ENCODE measurements at places on chromosomes 16 and 17.

GRCh38 chr17:1197781-1198490, 18.2 kb upstream of the ABR start:
- DNase-seq = peak; percentile 61

DNA sequence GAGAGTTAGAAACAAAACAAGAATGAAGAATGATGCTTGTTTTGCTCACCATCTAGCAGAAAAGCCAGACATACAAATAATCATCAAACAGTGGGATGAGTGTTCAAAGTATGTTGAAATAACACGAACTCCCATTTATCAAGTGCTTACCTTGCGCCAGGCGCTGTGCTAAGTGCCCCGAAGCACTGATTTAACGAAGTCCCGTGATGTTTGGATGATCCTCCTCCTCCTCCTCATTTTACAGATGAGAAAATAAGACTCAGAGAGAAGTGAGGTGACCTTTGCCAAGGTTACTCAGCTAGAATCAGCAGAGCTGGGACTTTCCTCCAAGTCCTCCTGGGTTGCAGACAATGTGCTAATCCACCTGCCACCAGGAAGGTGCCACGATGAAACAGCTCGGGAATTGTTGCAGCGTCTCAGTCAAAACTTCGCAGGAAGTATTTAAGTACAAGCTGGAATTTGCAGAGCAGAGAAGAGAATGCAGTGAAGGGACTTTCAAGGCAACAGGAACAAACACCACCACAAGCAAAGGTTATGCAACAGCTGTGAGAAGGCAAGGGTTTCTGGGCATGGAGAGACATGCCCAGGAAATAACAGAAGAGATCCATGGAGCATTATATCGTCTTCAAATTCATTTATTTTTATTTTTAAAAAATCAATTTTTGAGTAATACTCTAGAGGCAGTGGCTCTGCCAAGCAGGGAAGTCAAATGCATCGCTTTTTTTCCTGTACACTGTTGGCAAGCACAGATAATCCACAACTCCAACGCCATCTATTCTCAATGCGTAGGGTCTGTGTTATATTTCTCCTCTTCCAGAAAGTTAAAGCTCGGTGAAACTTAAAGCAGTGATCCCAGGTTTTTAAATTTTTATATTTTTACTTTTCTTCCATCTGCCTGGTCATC, 11.1 kb downstream of the PRCD start:
- no peak for DNase-seq

DNA sequence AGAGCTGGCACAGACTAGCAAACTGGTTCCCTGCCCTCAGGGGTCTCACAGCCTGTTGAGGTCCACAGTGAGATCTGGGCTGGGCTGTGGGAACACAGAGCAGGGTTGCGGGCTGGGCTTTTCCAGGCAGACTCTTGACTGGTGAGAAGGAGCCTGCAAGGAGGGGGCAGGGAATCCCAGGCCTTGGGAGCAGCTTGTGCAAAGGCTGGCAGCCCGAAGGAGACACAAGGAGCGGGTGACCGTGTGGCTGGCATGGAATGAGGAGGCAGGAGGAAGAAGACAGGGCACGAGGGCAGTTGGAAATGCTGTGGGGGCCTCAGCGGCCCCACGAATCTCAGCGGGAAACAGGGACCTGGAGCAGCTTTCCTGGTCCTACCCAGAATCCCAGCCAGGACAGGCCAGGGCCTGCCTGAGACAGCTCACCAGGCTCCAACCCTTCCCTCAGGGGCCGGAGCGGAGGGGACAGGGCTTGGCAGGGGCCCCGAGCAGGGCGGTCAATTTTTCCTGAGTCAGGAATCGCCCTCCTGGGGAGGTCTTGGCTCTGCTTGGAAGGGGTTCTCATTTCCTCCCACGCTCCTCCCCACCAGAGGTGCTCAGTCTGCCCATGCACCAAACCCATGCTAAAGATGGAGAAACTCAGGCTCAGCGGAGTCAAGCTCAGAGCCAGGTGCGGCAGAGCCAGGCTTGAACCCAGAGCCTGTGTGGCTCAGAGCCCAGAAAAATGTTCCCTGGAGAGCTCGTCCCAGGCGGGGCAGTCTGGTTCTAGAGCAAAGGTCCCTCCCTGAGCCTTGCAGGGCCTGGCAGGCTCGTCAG, 9.2 kb upstream of the SNN start:
- no peak for DNase-seq

- DNase-seq = no peak
Measured at GRCh38 chr17:10205549-10206185, 7.3 kb upstream of the GAS7 start.

DNA sequence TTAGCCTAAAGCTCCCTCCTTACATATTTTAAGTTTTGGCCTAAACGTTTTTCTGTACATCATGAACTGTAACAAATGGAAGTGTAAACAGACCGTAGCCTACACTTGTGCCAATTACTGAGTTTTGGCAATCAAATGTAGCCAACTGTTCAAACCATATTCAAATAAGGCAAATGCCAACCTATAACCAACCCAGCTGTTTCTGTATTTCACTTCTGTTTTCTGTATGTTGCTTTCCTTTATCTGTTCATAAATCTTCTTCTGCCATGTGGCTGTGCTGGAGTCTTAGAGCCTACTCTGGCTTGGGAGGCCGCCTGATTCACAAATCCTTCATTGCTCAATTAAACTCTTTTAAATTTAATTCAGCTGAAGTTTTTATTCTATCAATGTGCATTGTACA, 6.9 kb upstream of the C16orf78 start:
- no peak for DNase-seq

DNA sequence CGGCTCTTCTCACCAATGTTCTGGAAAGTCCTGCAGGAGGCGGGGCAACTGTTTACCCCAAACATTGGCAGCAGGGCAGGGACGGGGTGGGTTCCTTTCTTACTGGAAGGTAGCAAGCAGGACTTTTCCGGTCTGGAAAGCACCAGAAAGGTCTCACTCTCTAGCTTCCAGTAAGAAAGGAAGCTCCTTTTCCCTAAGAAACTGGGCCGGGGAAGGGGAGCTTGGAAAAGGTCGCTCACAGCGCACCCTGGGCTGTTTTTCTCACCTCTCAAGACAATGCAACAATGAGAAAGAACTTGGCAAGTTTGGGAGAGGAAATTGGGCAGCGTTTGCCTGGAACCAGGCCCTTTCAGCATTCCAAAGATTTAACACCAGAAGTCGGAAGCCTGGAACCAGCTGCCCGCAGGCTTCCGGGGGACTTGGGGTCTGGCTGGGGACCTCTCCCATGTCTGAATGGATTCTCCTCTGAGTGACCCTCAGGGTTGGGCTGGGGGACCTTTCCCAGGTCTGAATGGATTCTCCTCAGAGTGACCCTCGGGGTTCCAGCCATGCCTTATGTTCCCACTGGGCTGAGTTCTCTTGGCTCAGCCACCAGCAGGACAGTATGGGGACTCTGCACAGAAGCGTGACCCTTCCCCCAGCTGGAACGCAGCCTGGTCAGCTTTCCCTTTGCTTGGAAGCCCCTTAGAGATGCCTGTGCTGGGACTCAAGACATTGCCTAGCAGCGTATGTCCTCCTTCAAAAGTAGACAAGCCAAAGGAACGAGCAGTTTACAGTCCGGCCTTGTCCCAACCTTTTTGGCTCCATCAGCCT, 166.5 kb upstream of the PLCG2 start:
- DNase-seq = no peak

- DNase-seq = peak; percentile 63
Measured at GRCh38 chr17:58344791-58345157, 7.2 kb downstream of the SUPT4H1 start.

DNA sequence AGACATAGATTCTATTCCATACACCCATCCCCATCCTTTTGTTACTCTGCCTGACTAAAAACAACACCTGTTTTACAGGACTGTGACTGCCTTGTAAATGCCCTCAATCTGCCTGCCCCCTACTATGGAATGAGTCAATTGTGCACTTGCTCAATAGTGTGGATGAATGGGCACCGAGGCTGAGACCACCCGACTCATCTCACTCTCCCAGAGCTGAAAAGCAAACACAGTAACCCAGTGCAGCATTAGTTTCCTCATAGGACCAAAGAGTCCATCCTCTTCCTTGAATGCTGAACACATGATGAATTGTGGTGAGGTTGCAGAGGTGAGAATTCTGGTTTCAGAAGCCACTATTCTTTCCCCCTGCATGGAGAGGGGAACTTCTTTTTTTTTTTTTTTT, 233.7 kb downstream of the ZFHX3 start:
- DNase-seq = no peak

GRCh38 chr16:19780321-19780720, 62.2 kb downstream of the IQCK start:
- no peak for DNase-seq

- no peak for DNase-seq
Measured at GRCh38 chr16:51755039-51755501, 604.0 kb upstream of the SALL1 start.

DNA sequence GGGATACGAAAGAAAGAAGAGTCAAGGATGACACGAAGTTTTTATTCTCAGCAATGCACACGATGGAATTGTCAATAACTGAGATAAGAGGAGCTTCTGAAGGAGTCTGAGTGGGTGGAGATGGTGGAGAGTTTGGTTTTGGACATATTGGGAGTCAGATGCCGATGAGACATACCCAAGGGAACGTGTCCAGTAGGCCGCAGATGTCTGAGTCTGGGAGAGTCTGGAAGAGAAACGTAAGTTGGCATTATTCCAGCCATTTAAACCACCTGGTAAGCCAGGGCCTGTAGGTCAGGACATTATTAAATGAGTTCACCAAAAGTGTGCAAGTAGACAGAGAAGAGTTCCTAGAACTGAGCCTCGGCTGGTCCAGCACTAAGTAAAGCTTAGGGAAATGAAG, 478.3 kb upstream of the CDH5 start:
- no peak for DNase-seq

DNA sequence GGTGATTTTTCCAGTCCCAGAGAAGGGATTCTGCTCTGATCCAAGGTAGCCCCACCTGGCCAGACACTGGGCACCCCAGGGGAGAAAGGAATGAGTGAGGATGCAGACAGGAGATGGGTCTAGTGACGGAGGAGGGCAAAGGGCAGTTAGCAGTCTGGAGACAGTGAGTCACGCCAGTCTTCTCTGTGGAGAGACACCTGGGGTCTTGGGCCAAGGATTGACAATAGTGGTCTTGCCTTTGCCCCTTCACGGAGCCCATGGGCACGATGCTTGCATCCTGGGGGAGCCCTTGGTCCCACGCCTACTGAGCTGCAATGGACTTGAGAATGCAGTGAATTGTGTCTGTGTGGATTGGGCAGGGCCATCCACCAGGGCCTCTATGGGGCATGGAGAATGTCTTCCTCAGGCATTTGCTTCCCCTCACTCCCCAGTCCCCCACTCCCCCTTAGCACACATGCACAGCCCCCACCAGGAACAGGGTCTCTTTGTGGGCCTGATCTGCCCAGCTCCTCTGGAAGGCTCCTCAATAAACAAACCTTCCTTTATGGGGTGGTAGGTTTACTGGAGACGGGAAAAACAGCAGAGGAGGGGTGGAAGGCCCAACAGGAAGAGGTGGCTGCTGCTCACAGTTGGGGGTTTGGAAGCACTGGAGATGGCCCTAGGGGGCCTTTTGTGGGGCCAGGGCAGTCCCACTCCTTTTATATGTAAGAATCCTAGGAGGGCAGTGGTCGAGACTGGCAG, 1.4 kb downstream of the CHAD start:
- DNase-seq = no peak

- DNase-seq = no peak
Measured at GRCh38 chr17:81306491-81306890, 11.4 kb upstream of the SLC38A10 start.

DNA sequence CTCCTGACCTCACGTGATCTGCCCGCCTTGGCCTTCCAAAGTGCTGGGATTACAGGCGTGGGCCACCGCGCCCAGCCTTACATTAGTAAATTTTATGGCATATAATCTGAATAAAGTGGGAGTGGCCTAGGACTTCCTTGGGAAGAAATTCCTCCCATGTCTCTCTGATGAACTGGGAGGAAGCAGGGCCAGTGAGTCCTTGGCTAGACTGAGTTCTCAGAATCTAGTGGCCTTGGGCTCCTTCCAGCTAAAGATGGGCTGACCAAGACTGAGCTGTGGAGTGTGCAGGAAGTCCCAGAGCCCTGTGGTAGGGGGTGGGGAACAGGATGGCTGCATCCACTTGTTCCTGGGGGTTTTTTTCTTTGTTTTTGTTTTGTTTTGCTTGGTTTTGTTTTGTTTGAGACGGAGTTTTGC, 10.0 kb upstream of the NAGLU start:
- DNase-seq = no peak

DNA sequence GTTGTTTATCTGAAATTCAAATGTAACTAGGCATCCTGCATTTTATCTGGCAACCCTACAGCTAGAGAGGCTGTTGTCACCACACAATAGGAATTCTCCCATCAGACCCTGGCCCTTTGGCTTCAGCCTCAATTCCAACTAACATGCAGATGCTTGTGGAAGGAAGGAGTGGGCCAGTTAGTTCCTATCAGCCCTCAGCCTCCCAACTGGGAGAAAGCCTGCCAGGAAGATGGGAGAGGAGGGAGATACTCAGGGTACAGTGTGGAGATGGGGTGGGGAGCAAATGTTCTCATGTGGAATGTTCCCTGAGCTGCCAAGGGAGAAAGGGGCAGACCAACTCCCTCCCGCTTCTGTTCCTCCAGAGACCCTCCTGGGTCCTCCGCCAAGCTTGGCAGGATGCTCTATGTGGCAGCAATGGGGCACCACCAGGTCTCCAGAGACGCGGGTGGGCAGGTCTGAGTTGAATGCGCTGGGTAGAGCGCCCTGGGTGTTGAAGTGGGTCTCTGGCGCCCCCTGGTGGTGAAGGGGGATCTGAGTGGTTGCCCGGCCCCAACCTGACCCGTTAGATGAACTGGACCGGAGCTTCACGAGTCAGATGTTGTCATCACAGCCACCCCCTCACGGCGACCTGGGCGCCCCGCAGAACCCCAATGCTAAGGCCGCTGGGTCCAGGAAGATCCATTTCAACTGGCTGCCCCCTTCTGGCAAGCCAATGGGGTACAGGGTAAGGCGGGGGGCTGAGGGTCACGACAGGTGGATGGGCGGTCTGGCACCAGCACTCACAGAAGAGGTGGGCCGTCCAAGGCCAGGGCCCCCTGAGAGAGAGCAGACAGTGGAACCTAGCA, 15.2 kb downstream of the GALK1 start:
- DNase-seq = peak; percentile 73

DNA sequence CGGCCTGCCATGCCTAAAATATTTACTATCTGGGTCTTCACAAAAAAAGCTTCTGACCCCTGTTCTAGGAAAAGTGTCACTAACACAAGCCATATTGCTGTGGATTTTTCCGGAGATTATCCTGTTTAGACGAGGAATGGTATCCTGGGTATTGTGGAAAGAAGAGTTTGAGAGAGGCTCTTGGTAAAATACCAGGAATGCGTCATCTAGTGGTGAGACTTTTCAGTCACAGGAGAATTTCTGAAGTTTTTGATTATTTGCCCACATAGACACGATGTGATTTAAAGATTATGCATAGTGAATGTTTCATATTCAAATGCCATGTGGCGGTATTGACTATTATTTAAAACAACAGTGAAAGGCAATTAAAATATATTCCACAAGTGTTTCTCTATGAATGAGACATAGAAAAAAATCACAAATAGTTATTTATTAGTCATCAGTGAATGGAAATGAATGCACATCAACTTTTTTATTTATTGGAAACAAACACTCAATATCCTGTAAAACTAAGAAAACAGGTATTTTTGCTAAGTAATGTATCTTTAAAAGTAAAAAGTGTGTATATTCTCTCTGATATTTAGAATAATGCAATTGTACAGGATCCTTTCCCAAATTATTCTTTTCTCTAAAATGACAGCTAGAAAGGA, 7.8 kb downstream of the KRT28 start:
- no peak for DNase-seq
